ENCODE measurements at places on chromosomes 4 and X.

DNA sequence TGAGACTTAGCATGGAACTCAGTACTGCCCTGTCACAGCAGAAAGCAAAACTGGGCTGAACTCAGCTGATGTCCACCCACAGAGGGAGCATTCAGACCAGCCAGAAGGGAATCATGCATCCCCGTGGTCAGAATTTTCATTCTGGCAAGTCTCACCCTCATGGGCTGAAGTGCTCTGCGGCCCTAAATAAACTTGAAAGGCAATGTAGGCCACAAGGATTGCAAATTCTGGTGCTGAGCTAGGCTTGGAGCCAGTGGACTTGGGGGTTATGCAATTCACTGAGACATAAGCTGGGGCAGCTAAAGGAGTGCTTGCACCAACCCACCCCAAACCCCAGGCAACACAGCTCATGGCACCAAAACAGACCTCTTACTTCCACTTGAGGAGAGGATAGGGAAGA, 494.1 kb downstream of the GABRG1 start:
- no peak for DNase-seq

- no peak for DNase-seq
These were observed 3.4 kb downstream of the SPARCL1 start for GRCh38 chr4:87525636-87526295.

GRCh38 chr4:144985531-144985930, 112.5 kb downstream of the ANAPC10 start:
- DNase-seq = no peak

DNA sequence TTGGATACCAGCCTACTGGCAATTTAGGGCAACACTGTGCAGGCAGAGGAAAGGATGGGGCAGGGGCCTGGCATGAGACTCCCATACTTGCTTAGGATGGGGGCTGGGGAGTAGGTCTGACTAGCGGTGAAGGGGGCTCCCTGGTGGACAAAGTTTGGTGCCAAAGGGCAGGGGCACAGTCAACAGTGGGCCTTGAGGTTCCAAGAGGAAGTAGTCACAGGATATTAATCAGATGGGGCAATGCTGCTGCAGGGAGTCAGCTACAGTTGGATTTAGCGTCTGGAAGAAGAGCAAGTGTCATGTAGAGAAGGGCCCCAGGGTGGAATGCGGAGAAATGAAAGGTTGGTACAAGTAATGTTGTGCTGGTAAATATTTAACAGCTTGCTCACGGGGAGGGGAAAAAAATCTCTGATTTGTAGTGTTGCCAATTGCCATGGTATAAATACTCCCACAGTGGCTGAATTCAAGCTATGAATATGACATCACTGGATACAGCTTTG, 139.4 kb downstream of the PJA1 start:
- no peak for DNase-seq

DNA sequence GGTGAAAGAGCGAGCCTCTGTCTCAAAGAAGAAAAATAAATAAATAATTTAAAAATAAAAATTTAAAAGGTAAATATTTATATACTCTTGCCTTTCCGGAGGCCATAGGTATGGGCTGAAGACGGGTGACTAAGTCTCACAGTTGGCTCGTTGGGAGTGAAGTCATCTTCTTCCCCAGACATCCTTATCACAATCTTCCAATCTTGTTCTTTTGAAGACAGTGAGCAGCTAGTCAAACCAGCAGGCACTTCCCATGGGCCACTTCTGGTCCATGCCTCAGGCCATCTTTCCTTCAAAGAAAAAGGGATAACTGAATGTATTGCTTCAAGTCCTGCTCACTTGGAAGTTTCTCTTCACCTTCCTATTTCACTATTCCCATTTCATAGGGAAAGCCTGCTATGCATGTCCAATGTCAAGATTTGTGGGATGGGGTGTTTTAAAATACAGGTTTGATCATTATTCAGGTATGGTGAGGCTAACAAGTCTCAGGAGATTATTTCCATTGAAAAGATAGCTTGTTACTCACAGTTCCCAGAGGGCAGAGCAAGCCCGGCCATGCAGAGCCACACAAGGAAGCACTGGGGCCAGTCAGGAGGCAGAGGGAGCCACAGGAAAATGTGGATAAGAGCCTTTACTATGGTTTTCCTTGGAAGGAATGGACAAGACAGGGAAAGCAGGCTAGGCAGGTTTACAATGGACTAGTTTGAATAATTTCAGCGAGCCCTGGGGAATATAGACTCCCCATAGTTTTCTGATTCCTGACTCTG, 33.3 kb upstream of the VCX2 start:
- DNase-seq = no peak

GRCh38 chr4:128776794-128777216, 32.7 kb upstream of the JADE1 start:
- DNase-seq = peak; percentile 22
